CD4-positive, CD25-positive, alpha-beta regulatory T cell (primary cell): ENCODE measurements at places on chromosomes 16 and 17. TPM values are rescaled to one million over a fixed set of nuclear protein-coding genes. Genes with fewer than 3 reads are reported as not detected.
A peak's percentile ranks its signal among the peaks of the same experiment; 100 is the strongest.

DNA sequence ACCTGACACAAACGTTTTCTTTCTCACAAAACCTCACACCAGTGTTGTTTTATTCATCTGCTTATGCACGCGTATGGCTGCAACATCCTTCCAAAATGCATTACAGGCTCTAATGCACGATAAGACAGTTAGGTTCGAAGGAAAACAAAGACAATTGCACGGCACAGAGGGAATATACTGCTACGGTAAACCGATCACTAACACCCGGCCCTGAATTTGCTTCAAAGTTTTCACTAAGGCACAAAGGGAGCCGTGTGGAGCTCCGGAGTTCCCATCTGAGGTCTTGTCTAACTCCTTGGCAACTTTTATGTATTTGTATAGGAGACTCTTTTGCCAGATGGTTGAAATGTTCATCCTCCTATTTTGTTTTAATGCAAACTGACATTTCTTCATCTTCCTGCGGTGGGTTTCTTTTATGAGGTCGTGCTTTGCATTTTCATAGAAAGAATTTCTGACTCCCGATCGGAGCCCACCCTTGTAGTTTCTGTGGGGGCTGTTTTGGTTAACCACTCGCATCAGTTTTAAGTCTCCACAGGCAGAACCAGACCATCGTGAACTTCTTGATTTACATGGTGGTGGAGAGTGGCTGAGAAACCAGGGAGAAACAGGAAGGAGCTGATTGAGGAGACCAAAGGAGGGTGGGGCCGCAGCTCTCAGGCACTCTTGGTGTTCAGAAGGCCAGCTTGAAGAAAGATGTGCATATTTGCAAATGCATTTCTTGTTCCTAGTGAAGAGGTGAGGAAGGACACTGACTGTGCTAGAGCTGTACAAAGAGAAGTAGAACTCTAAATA, 516.8 kb downstream of the MAF start:
- no peaks in the 10 kb centered on the region for H3K4me1 ChIP-seq
- H3K27ac ChIP-seq, result no peak overlapping the region
- no peaks in the 10 kb centered on the region for H3K27me3 ChIP-seq
- no peak overlapping the region for H3K4me3 ChIP-seq
- peak; percentile 44 for DNase-seq

DNA sequence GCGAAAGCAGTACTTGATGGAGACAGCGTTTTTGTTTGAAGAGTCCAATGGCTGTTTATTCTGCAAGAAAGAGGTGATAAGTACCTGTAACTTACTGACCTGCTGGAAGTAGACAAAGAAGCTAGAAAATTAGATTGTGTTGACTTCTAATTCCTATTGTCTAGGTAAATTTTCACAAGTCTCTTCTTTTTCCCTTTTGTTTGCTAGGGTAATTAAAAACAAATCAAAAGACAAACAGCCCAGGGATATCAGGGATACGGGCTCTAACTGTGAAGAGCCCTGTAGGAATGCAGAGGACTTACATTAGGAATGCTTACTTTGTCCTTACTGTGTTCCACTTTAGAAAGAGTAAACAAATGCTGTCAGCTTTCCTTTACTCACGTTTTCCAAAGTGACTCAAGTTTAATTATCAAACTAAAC, 7.0 kb downstream of the PSME3IP1 start:
- H3K4me1 ChIP-seq, result no peaks in the 10 kb centered on the region
- H3K4me3 ChIP-seq, result no peak overlapping the region
- DNase-seq, result no peak
- peaks cover under 1% of the 10 kb centered on the region for H3K36me3 ChIP-seq

GRCh38 chr16:1413684-1414531, 596 bp downstream of the UNKL start:
- peak overlapping the region; percentile 37 for H3K4me3 ChIP-seq
- H3K4me1 ChIP-seq, result peaks cover 24% of the 10 kb centered on the region
- peaks cover 15% of the 10 kb centered on the region for H3K36me3 ChIP-seq
- H3K27me3 ChIP-seq, result no peaks in the 10 kb centered on the region

GRCh38 chr17:10290041-10290440, 82.8 kb downstream of the MYH13 start:
- H3K4me1 ChIP-seq, result no peaks in the 10 kb centered on the region
- H3K27me3 ChIP-seq, result no peaks in the 10 kb centered on the region
- H3K36me3 ChIP-seq, result no peaks in the 10 kb centered on the region
- H3K4me3 ChIP-seq, result no peak overlapping the region

DNA sequence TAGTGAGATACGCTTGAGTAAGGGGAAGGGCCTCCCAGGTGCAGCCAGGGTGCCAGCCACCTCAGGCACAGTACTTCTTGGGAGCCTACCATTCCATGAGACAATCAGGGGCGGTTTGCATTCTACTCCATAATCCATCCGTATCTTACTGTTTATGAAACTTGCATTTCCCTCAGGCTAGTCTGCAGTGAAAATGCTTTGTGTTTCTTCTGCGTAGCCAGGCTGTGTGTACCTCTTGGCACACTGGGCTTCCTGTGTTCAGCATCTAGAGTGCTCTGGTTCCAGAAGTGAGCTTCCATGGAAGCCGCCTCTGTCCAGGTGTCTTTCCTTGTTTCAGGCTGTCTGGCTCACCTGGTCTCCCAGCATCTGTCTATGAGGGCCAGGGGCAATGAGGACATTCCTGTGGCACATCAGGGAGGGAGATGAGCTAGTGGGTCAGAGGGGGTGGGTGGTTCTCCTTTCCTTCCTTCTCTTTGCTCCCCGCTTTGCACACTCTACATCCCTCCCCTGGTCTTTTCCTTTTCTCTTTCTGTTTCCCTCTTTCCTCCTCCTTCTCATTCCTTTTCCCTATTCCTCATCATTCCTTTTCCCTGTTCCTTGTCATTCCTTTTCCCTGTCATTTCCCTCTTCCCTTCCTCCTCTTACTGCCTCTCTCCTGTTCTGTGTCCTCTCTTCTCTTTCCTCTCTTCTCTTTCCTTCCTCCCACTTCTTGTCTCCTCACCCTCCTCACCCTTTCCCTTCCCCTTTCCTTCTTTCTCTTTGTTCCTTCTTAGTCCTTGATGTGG, 386.5 kb downstream of the CPPED1 start:
- H3K27ac ChIP-seq, result no peak overlapping the region
- no peaks in the 10 kb centered on the region for H3K4me1 ChIP-seq
- H3K4me3 ChIP-seq, result no peak overlapping the region

DNA sequence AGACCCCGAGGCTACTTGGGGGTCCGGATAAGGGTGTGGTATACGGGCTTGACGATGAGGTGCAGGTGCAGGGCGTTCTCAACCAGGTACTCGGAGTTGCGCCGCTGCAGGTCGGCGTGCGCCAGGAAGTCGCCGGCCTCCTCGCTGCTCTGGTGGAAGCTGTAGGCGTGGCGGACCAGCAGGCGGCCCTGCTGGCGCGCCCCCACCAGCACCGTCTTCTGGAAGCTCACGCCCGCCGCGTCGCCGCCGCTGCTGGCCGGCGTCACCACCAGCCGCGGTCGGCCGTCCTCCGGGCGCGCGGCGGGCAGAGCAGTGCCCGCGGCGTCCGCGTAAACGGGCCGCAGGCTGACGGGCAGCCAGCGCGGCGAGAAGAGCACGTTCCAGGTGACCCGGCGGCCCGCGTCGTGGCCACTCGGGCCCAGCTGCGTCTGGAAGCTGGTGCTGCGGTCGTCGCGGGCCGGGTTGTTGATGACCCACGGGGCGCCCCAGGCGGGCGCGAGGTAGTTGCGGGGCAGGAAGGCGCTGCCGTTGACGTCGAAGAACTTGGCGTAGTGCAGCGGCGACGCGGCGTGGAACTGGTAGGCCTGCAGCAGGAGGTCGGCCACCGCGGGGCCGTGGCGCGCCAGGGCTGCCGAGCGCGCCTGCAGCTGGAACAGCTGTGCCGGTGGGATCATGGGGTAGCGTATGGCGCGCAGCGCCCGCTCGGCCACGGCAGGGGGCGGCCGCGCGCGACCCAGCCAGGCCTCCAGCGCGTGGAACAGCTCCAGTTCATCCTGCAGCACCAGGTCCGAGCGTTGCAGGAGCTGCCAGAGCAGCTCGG, 4.8 kb downstream of the BTBD17 start:
- DNase-seq, result no peak
- H3K4me1 ChIP-seq, result peaks cover 7% of the 10 kb centered on the region
- H3K27ac ChIP-seq, result no peak overlapping the region

DNA sequence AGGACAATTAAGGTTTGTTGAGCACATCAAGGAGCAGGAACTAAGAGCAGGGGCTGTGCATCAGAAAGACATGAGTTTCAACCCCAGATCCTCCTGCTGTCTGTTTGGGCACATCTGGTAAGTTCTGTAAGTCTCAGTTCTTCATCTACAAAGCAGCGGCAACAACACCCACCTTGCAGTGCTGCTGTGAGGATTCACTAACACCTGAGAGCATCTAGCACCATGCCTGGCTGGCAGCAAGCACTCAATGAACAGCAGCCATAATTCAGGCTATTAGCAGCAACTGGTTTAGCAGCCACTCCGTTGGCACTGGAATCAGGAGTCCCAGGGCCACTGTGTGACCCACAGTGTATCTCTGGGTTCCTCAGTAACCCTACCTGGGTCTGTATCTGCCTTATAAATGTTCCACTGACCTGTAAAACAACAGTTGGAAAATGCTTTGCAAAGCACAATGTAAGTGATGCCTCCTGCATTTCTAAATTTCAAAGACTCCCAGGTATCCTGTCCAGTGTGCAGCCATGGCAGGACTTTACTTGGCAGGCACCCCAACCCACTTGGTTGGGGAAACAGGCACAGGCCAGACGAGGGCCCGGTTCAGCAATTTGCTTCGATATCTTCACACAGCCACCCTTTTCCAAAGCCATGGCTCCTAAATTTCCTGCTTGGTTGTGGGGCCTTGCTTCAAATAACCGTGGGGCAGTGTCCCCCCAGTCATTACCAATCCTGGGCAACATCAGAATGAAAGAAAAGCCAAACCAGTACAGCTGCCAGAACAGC, 4.2 kb downstream of the ST3GAL2 start:
- H3K4me1 ChIP-seq, result peaks cover 62% of the 10 kb centered on the region
- H3K27ac ChIP-seq, result no peak overlapping the region
- DNase-seq, result no peak

- H3K27me3 ChIP-seq, result no peaks in the 10 kb centered on the region
- H3K4me1 ChIP-seq, result no peaks in the 10 kb centered on the region
- H3K36me3 ChIP-seq, result no peaks in the 10 kb centered on the region
- no peak for DNase-seq
These were observed 99.7 kb upstream of the RBL2 start for GRCh38 chr16:53334581-53334980.

DNA sequence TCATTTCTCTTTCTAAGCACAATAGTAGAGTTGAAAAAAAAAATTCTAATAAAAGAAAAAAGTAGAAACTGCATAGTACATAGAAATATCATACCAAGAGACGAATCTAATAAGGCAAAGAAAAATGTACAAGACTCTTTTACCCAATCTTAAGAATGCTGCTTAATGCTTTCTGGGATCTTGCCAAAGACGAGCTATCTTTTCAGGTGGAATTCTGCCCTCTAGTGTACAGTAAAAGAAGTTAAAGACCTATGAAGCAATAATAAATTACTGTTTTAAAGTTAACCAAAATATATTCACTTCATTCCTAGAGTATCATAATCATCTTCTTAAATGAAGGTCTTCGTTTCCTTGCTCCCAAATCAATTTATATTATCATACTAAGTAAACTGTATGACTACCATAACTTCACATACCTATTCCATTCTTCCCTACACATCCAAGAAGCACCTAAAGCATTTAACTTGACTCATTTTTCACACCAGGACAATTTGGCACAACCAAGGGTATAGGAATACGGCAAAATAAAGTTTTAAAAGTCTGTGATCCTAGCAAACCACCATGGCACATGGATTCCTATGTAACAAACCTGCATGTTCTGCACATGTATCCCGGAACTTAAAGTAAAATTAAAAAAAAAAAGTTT, 47.7 kb downstream of the CFDP1 start:
- peak; percentile 79 for DNase-seq
- no peak overlapping the region for H3K27ac ChIP-seq
- peaks cover 7% of the 10 kb centered on the region for H3K36me3 ChIP-seq
- H3K4me1 ChIP-seq, result peaks cover 16% of the 10 kb centered on the region

- H3K4me3 ChIP-seq, result no peak overlapping the region
- no peaks in the 10 kb centered on the region for H3K36me3 ChIP-seq
- H3K27me3 ChIP-seq, result no peaks in the 10 kb centered on the region
- peaks cover 7% of the 10 kb centered on the region for H3K4me1 ChIP-seq
- H3K27ac ChIP-seq, result no peak overlapping the region
These were observed 60.6 kb downstream of the BEAN1 start for GRCh38 chr16:66487580-66488275.

GRCh38 chr16:69239851-69240250, 52.9 kb downstream of the SNTB2 start:
- no peak for DNase-seq
- H3K4me3 ChIP-seq, result no peak overlapping the region
- no peaks in the 10 kb centered on the region for H3K4me1 ChIP-seq
- no peak overlapping the region for H3K27ac ChIP-seq
- no peaks in the 10 kb centered on the region for H3K36me3 ChIP-seq

DNA sequence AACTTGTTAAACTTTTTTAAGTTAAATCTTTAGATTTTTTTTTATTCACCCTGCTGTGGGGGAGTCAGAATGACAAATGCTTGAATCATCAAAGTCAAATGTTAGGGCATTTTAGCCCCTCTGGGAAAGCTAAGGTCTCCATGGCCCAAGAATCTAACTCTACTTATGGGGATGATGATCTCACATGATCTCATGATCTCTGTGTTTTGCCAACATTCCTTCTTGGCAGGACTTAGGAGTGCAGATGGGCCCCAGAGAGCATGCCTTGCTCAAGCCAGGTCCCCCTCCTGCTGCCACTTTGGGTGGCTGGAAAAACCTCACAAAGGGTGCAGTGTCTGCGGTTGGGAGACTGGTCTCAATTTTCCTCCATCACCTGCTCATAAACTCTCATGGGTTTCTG, 108.6 kb downstream of the PRKCB start:
- H3K27ac ChIP-seq, result no peak overlapping the region
- peaks cover 24% of the 10 kb centered on the region for H3K4me1 ChIP-seq
- H3K27me3 ChIP-seq, result no peaks in the 10 kb centered on the region

- no peak for DNase-seq
- no peak overlapping the region for H3K4me3 ChIP-seq
- H3K27ac ChIP-seq, result no peak overlapping the region
- H3K36me3 ChIP-seq, result no peaks in the 10 kb centered on the region
- no peaks in the 10 kb centered on the region for H3K4me1 ChIP-seq
These were observed 154.8 kb downstream of the SLC39A11 start for GRCh38 chr17:72937707-72938106.

- H3K4me3 ChIP-seq, result no peak overlapping the region
- H3K27me3 ChIP-seq, result no peaks in the 10 kb centered on the region
- H3K27ac ChIP-seq, result no peak overlapping the region
- no peak for DNase-seq
- no peaks in the 10 kb centered on the region for H3K4me1 ChIP-seq
- H3K36me3 ChIP-seq, result no peaks in the 10 kb centered on the region
These were observed 19.8 kb downstream of the MAPT start for GRCh38 chr17:45914047-45914717.

The KRT20 gene
- total RNA-seq, result not detected

The TAT gene
- not detected for total RNA-seq

The KRT13 gene
- total RNA-seq, result not detected

The IRX5 gene
- total RNA-seq, result 0.15 TPM

The DHX8 gene
- total RNA-seq, result 129 TPM

The SLC25A11 gene
- total RNA-seq, result 22.6 TPM

The BRICD5 gene
- total RNA-seq, result 10.9 TPM

The MT1A gene
- total RNA-seq, result not detected

The CCL15 gene
- total RNA-seq, result not detected
